ENCODE measurements at places on chromosomes 2 and 18.

- DNase-seq = no peak
Observed at GRCh38 chr2:37982847-37983246, 57.8 kb downstream of the RMDN2 start.

DNA sequence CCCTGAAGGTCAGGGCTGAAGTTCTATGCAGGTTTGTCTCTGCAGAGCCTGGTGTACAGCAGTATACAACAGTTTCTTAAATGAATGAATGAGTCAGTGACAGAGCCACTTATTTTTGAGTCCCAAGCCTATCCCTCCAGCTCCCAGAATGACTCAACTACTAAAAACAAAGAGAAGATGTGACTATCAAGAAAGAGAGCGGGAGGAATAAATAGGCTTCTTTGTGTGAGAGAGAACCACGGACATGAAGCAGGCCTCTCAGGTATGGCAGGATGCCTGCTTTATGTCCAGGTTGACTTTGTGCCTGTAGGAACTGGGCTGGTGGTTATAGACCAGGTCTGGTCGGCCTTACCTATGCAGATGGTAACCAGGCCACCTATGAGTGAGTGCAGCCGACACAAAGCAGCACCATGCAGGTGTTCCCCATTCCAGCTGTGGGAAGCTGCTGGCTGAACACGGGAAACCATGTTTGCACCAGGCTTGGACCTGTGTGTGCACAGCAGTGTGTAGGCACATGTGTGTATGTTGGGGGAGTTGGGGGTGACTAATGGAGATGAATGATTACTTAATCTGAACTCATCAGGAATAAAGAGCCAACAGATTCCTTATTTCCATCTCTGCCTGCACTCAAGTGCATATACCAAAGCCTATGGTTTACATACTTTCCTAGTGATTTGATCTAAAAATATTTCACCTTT, 171.0 kb downstream of the OSR1 start:
- no peak for DNase-seq

- no peak for DNase-seq
Observed at GRCh38 chr2:230158468-230158867, 61.3 kb downstream of the SP110 start.

DNA sequence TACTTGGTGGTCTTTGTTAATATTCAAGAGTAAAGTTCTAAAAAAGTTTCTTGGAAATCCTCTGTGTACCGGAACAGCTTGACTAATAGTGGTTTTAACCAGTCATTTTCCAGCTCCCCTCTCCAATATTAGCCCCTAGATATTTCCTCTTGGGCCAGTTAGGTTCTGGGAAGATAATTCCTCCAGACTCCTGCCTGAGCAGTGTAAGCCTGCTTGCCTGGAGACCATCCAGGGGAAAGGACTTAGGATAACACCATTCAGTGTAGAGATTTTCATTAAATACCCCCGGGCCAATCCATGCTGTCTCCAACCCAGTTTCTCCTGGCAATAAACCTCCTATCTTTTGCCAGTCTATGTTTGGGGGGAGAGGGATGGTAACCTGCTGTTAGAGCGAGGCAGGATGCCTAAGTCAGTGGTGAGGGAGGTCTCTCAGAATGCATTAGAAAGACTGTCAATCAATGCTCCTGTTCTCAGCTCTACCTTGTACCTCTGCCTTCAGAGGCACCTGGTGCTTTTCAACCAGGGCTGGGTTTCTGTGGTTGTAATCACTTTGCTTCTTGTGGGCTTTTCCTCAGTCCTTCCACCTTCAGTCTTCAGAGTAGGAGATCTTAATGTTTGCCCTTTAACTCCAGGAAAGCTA, 186.4 kb downstream of the RNF152 start:
- no peak for DNase-seq

DNA sequence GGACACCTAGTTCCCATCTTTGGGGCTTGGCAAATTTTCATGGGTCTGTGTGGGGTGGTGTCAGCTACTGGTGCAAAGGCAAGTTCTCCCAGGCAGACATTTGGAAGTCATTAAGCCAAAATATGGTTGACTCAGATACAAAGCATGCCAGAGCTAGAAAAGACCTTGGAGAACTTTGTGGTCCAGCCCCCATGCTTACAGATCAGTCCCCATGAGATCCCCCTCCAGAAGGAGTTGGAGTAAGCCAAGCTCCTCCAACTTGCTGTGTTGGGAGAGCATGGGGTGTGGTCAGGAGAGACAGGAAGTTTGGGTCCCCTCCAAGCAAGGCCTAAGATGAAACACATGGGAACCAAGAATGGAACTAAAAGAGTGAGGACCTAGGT, 224.5 kb downstream of the CYP26B1 start:
- no peak for DNase-seq

DNA sequence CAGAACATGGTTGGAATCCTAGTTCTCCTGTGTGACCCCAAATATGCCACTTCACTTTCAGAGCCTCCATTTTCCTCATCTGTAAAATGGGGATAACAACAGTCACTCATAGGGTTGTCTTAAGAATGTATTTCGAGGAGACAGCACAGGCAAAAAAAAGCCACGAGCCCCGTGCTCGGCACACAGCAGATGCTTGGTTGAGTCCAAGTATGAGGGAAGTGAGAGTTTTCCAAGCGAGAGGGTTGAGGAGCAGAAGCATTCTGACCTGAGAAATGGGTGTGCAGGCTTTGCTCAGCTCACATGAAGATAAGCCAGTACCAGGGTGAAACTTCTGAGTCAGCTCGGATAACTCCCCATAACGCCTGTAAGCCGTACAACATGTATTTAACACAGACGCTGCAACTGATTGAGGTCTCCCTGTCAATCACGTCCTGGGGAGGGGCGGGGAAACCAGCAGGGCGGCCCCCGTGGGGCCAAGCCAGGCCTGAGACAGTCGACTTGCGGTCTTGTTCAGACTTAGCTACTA, 23.0 kb upstream of the ODC1 start:
- DNase-seq = no peak

- no peak for DNase-seq
Observed at GRCh38 chr2:44886414-44886813, 55.1 kb upstream of the SIX3 start.

- peak; percentile 2 for DNase-seq
Observed at GRCh38 chr18:36519358-36519757, 221.8 kb downstream of the FHOD3 start.

DNA sequence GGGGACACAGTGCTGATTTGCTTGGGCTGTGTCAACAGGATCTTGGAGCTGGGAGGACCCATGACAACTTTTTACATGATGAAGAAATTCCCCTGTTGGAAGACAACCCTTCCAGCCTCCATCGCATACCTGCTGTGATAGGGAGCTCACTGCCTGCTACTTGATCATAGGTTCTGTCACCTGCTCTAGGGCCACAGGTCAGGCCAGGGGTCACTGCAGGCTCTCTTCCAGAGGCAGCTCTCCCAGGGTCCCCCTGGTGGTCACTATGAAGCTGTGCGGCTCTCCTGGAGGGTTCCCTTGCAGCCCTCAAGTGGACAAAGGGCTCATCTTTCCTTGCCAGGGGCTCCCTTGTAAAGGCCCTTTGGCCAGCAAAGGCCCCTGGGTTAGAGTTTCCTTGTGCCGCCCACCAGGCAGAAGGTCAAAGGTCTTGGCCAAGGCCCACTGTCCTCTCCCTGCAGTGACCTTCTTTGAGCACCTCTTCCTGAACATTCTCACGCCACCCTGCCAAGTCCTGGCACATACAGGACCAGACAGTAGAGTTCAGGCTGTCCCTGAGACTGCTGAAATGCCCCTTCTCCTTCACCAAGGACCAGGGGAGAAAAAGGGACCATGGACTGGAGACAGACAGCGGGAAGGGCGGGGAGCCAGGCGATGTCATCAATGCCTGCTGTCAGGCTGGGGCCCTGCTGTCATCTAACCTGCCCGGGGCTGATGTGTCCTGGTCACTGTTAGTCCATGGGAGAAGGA, 345.1 kb downstream of the DYSF start:
- peak; percentile 30 for DNase-seq

GRCh38 chr2:1907291-1907690, 163.0 kb upstream of the PXDN start:
- no peak for DNase-seq

- no peak for DNase-seq
Observed at GRCh38 chr2:169110916-169111315, 41.6 kb downstream of the DHRS9 start.

- DNase-seq = no peak
Observed at GRCh38 chr2:180682871-180683270, 297.5 kb upstream of the UBE2E3 start.

GRCh38 chr2:49973436-49973835, 819.1 kb upstream of the FSHR start:
- no peak for DNase-seq

DNA sequence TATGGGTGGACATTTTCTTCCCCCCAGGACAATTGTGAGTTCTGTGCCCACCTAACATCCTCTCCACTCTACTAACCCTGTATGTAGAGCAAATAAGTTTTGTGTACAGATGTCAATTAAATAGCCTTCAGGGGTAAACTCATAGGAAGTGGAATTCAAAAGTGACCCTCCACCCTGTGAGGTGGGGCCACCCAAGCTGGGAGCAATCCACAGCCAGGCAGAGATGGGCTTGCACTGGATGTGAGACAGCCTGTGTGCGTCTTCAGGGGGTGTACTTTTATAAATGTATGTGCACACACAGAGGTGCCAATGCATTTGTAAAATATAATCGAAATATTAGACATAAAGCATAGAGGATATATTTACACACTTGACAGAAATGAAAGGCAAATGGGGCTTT, 33.1 kb upstream of the ATP6V1B1 start:
- DNase-seq = no peak

GRCh38 chr2:134306521-134306920, 52.6 kb downstream of the MGAT5 start:
- DNase-seq = no peak

- DNase-seq = no peak
Observed at GRCh38 chr2:145235312-145235711, 715.4 kb upstream of the ZEB2 start.

- DNase-seq = no peak
Observed at GRCh38 chr2:44975571-44976450, 33.4 kb downstream of the SIX2 start.

DNA sequence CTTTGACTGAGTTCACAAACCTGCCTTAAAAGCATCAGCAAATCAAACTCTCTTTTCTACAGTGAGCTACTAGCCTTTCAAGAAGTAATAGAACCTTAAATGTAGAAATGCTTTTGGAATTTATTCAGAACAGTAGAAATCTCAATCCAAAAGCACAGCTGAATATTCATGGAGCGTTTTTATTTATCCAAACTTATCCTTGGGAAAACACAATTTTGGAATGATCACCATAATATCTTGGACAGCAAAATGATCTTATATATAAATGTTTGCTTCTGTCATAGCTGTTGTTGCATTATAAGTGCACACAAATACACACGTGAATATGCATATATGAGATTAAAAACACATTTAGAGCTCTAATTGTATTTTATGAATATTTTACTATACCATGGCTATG, 747.3 kb upstream of the PIK3C3 start:
- DNase-seq = no peak

- no peak for DNase-seq
Observed at GRCh38 chr2:237700512-237701032, 73.2 kb downstream of the LRRFIP1 start.

DNA sequence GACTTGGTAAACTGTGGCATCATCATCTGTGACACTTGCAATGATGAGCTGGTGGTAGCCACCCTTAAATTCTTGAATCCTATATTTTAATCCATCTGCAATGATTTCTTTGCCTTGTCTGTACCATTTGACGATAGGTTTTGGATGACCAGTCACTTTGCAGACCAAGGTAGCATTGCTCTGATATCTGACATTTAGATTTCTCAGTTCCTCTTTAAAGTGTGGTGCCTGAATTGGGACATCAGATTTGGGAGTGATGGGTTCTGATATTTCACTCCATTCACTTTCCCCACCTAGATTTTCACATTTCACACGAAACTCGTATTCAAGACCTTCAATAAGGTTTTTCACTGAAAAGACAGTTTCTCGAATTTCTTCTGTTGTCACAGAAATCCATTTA, 55.8 kb downstream of the PLEKHA3 start:
- DNase-seq = no peak

DNA sequence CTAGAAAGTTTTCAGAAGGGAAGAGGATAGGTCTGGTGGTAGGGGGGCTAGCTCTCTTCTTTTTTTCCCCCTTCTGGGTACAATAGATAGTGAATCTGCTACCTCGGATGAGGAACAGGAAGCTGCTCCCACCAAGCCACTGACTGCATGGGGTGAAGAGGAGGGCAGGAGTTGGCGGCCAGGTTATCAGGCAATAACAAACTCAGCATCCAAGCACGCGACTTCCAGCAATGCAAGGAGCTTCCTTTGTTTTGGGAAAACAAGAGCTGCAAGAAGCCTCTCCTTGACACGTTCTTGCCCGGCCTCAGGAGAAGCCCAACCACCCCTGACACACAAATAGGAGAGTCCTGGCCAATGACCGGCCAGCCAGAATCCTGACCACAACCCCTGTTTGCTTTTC, 32.2 kb downstream of the NHEJ1 start:
- DNase-seq = no peak

- no peak for DNase-seq
Observed at GRCh38 chr2:51420511-51420910, 388.6 kb upstream of the NRXN1 start.

DNA sequence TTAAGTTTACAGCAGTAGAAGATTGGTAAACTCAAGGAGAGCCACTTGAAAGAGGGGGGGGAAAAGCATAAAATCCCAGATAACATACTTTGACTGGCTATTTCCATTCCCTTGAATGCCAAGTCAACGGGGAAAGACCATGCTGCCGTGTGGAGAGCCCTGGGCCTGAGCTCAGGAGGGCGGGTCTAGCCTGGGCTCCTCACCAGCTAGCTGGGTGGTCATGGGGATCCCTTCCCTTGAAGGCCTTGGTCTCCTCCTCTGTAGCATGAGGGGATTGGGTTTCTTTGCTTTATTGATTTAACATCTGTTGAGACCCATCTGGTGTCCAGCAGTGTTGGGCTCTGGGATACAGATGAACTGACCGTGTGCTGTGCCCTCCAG, 35.0 kb downstream of the TEX51 start:
- no peak for DNase-seq

DNA sequence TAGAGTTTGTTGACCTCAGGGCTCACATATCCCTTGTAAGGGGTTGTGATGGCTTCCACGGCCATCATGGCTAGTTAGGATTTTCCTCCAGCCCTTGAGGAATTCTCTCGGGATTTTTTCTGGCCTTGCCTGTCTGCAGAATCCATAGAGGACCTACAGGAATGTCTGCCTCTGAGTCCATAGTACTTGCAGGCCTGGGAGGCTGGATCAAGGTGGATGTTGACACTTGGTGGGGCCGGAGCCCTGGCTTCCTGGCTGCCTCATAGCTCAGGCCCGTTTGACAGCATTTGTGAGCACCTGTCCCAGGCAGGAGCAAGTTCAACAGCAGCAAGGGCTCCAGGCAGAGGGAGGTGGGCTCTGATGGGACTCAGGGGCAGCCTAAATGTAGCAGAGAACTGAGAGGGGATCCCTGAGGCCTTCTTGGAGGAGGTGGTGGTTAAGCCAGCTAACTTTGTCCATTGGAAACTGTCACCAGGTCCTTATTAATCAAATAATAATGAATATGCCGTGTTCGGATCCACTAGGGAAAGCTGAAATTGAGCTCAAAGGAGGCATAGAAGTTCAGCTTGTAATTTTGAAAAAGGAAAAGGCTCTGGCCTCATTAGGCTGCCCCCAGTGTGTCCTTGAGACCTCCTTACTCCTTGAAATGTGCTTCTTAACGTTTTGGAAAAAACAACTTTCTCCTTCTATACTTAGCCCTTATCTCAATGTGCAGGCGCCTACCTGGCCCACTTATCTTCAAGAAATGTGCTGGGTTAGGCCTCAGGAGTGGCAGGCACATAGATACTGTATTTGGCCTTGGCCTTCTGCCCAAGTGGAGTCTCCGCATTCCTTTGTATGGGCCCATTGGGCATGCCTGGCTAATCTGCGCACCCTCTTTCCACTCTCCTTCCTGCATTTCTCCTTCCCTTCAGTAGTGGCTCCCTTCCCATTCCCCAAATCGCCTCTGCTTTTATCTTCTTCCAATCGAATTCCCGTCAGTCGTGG, 66.9 kb downstream of the HPCAL1 start:
- no peak for DNase-seq

All from LoVo (cell line).